ENCODE measurements at places on chromosomes 4 and X. TPM values are rescaled to one million over a fixed set of nuclear protein-coding genes. Genes with fewer than 3 reads are reported as not detected.

- no peaks in the 10 kb centered on the region for H3K4me1 ChIP-seq
- H3K27ac ChIP-seq = no peak overlapping the region
- no peaks in the 10 kb centered on the region for H3K36me3 ChIP-seq
- DNase-seq = no peak
Observed at GRCh38 chrX:122943918-122944317, 240.2 kb upstream of the GRIA3 start.

- H3K4me3 ChIP-seq = no peak overlapping the region
- H3K36me3 ChIP-seq = no peaks in the 10 kb centered on the region
- H3K27ac ChIP-seq = no peak overlapping the region
- DNase-seq = no peak
- no peaks in the 10 kb centered on the region for H3K4me1 ChIP-seq
Observed at GRCh38 chrX:53669258-53669657, 17.3 kb downstream of the HUWE1 start.

DNA sequence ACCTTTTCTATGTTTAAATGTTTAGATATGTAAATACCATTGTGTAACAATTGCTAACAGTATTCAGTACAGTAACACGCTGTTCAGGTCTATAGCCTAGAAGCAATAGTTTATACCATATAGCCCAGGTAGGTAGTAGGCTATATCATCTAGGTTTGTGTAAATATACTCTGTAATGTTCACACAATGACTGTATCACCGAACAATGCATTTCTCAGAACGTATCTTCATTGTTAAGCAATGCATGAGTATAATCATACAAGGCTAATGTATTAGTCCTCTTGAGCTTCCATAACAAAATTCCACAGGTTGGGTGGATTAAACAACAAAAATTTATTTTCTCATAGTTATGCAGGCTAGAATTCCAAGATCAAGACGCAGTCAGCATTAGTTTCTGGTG, 22.7 kb downstream of the ARMCX4 start:
- no peaks in the 10 kb centered on the region for H3K27me3 ChIP-seq
- H3K36me3 ChIP-seq = no peaks in the 10 kb centered on the region
- H3K27ac ChIP-seq = no peak overlapping the region
- H3K4me1 ChIP-seq = no peaks in the 10 kb centered on the region
- H3K4me3 ChIP-seq = no peak overlapping the region
- DNase-seq = no peak

GRCh38 chr4:31351695-31352094, 631.5 kb downstream of the PCDH7 start:
- H3K27ac ChIP-seq = no peak overlapping the region
- no peaks in the 10 kb centered on the region for H3K36me3 ChIP-seq
- H3K27me3 ChIP-seq = no peaks in the 10 kb centered on the region
- DNase-seq = no peak

GRCh38 chrX:17537723-17538243, 162.8 kb downstream of the NHS start:
- DNase-seq = no peak
- H3K36me3 ChIP-seq = no peaks in the 10 kb centered on the region
- H3K27me3 ChIP-seq = peaks cover 20% of the 10 kb centered on the region
- H3K27ac ChIP-seq = no peak overlapping the region
- H3K4me3 ChIP-seq = no peak overlapping the region

- no peaks in the 10 kb centered on the region for H3K4me1 ChIP-seq
- no peak overlapping the region for H3K4me3 ChIP-seq
Observed at GRCh38 chr4:103634236-103634635, 85.5 kb downstream of the TACR3 start.

DNA sequence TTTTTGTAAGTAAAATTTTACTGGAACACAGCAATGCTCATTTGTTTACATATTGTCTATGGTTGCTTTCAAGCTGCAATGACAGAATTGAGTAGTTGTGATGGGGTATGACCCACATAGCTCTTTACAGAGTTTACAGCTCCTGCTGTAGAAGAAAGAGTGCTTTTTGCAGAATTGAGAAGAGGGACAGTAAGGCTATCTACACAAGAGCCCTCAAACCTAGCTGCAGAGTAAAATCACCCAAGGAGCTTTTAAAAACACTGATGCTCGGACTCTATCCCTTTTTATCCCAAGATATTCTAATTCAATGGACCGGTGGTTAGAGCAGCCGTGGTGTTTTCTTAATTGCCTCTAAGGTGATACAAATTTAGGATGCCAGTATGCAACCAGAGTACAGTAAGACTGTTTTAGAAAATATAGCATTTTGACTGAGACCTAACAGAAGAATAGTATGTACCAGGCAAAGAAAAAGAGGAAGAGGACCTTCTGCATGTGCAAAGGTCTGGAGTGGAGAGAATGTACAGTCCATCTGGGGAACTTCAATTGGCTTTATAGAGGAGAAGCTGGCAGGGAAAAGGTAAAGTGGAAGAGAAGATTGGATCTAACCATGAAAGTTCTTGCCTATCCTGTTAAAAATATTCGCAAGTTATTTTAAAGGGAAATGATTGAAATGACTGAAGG, 663.6 kb upstream of the CPEB2 start:
- H3K27ac ChIP-seq = no peak overlapping the region
- DNase-seq = no peak
- H3K27me3 ChIP-seq = no peaks in the 10 kb centered on the region
- no peak overlapping the region for H3K4me3 ChIP-seq
- no peaks in the 10 kb centered on the region for H3K4me1 ChIP-seq

- H3K4me3 ChIP-seq = no peak overlapping the region
- no peaks in the 10 kb centered on the region for H3K27me3 ChIP-seq
- H3K4me1 ChIP-seq = no peaks in the 10 kb centered on the region
- H3K27ac ChIP-seq = no peak overlapping the region
- H3K36me3 ChIP-seq = no peaks in the 10 kb centered on the region
- no peak for DNase-seq
Observed at GRCh38 chrX:45324941-45325340, 124.3 kb upstream of the DIPK2B start.

GRCh38 chr4:41458689-41459088, 79.3 kb upstream of the LIMCH1 start:
- H3K27me3 ChIP-seq = no peaks in the 10 kb centered on the region
- H3K4me3 ChIP-seq = no peak overlapping the region
- no peak overlapping the region for H3K27ac ChIP-seq
- DNase-seq = no peak
- H3K36me3 ChIP-seq = no peaks in the 10 kb centered on the region
- H3K4me1 ChIP-seq = no peaks in the 10 kb centered on the region

DNA sequence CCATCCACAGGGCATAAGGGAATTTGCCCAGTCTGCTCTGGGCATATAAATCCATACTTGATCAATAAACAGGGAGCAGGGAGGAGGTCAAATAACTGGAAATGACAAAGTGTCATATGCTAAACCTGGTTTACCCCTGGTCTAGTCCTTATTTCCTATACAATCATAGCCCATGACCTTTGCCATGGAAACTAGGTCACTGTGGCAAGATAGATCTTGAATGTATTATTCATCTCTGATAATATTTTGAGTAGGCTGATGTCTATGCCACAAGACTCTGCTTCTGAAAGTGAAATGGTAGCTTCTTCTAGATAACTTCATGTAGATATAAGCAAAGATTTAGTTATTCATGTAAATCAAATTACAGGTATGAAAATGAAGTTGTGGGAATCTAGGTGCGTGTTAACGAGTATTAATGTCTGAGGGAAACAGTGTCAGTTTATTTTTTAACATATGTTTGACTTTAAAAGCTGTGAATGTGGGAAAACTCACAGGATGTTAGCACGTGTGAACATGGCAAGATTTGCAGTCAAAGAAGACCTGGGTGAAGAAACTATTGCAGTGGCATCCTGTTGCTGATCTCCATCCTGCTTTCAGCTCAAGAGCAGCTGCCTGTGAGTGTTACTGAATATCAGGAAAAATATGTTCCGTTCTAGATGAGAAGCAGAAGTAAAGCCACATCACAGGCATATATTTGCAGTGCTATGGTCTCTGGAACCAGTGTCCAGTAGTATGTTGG, 81.8 kb upstream of the NDP start:
- H3K27ac ChIP-seq = no peak overlapping the region
- no peaks in the 10 kb centered on the region for H3K4me1 ChIP-seq
- DNase-seq = no peak
- no peak overlapping the region for H3K4me3 ChIP-seq

- no peaks in the 10 kb centered on the region for H3K4me1 ChIP-seq
- no peak overlapping the region for H3K27ac ChIP-seq
- H3K36me3 ChIP-seq = no peaks in the 10 kb centered on the region
- no peak overlapping the region for H3K4me3 ChIP-seq
- no peak for DNase-seq
Observed at GRCh38 chr4:77232653-77233052, 75.6 kb downstream of the CCNG2 start.

GRCh38 chrX:134631426-134632346, 26.6 kb downstream of the PLAC1 start:
- peak overlapping the region; percentile 48 for H3K27ac ChIP-seq
- no peaks in the 10 kb centered on the region for H3K4me1 ChIP-seq
- no peak for DNase-seq
- no peaks in the 10 kb centered on the region for H3K36me3 ChIP-seq
- H3K27me3 ChIP-seq = no peaks in the 10 kb centered on the region

- H3K4me3 ChIP-seq = no peak overlapping the region
- no peak overlapping the region for H3K27ac ChIP-seq
- H3K27me3 ChIP-seq = no peaks in the 10 kb centered on the region
Observed at GRCh38 chr4:146998157-146998556, 52.5 kb upstream of the TTC29 start.

DNA sequence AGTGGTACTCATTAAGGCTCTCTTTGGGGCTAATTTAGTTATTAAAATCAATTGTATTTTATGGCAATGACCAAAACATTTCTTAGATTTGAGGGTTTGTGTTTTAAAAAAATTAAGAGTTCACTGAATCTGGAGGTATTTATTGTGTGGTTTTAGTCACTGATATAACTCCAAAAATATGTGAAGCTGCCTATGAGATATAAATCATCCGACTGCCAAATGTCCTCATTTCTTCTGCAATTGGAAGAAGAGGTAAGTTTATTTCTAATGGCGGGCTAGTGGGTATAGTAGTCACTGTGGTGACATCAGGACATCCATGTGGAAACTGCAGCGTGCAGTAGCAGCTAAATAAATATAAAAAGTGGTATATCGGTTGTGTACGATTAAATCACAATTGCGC, 205.5 kb downstream of the MID1 start:
- H3K27ac ChIP-seq = no peak overlapping the region
- DNase-seq = no peak
- H3K36me3 ChIP-seq = no peaks in the 10 kb centered on the region
- no peak overlapping the region for H3K4me3 ChIP-seq
- H3K4me1 ChIP-seq = no peaks in the 10 kb centered on the region

- no peak overlapping the region for H3K4me3 ChIP-seq
- no peak for DNase-seq
Observed at GRCh38 chr4:27720010-27720766, 859.5 kb downstream of the STIM2 start.

DNA sequence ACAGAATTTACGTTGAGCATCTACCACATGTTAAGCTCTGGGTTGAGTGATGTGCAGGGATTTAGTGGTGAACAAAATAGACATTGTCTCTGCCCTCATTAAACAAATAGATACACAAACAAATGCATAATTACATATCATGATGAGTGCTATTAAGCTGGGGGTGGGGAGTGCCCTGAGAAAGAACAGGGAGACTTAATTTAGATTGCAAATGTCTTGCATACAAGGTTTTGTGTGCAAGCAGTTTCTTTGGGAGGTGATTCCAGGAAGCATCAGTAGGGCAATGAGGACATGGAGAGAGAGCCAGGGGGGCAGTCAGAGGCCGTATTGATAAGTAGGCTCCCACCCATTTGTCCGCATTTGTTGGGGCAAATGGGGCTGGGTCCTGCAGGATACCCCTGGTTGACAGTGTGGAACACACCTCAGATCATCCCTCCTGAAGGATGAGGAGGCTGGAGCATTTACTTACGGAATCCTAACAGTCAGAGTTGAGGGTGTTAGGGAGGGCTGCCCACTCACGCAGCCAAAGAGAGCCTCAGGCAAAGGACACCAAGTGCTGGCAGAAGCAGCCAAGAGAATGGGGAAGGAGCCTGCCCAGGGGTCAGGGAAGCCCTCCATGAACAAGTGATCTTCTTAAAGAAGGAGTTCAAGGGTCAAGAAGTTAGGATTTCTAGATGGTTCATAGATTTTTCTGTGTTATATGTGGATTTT, 245.9 kb downstream of the BCOR start:
- H3K27ac ChIP-seq = no peak overlapping the region
- H3K4me1 ChIP-seq = no peaks in the 10 kb centered on the region

- H3K4me3 ChIP-seq = peak overlapping the region; percentile 68
- peaks cover 29% of the 10 kb centered on the region for H3K27me3 ChIP-seq
- no peaks in the 10 kb centered on the region for H3K4me1 ChIP-seq
- no peak for DNase-seq
- peak overlapping the region; percentile 82 for H3K27ac ChIP-seq
Observed at GRCh38 chrX:130109429-130110378, 593 bp downstream of the ELF4 start.

- no peaks in the 10 kb centered on the region for H3K27me3 ChIP-seq
- no peaks in the 10 kb centered on the region for H3K36me3 ChIP-seq
- DNase-seq = no peak
- no peak overlapping the region for H3K4me3 ChIP-seq
- H3K27ac ChIP-seq = peak overlapping the region; percentile 81
- peaks cover 6% of the 10 kb centered on the region for H3K4me1 ChIP-seq
Observed at GRCh38 chr4:153495480-153496193, 29.5 kb downstream of the TMEM131L start.

- no peak overlapping the region for H3K27ac ChIP-seq
- H3K4me3 ChIP-seq = no peak overlapping the region
- no peaks in the 10 kb centered on the region for H3K27me3 ChIP-seq
- no peak for DNase-seq
- H3K4me1 ChIP-seq = no peaks in the 10 kb centered on the region
- no peaks in the 10 kb centered on the region for H3K36me3 ChIP-seq
Observed at GRCh38 chr4:18197467-18197866, 175.9 kb upstream of the LCORL start.

DNA sequence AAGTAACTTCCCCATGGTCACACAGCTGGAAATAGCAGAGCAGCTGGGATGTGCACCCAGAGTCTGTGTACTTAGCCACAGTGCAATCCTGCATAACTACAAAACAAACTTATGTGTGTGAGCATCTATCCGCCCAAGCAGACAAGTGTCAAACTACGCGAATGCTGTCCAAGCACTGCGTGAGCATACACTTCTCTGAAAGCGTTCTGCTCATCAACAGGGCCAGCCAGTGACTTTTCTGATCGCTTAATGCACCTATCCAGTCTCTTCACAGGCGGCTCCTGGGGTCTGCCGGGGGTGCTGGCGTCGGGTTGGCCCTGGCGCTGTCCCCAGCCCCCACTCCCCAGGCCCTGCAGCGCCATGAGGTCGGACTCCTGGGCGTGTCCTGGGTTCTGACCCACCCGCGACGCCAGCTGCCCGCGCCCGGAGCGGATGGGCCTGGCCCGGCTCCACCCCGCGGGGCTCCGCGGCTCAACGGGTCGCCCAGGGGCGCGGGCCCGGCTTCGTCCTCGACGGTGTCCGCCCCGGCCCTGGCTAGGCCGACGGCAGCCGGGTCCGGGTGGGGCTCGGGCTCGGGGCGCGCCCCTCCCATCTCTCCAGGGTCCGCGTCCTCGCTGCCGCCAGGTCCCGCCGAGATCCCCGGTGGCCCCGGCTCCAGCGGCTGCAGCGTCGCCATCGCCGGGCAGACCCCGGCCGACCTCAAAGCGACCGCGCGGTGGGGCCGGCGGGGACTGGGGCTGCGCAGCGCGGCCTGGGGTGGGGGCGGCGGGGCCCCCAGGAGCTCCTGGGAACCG, 1.3 kb upstream of the ZNF141 start:
- peak overlapping the region; percentile 74 for H3K4me3 ChIP-seq
- H3K36me3 ChIP-seq = no peaks in the 10 kb centered on the region
- peaks cover 8% of the 10 kb centered on the region for H3K4me1 ChIP-seq
- H3K27ac ChIP-seq = peak overlapping the region; percentile 98
- no peak for DNase-seq
- H3K27me3 ChIP-seq = no peaks in the 10 kb centered on the region

The FGF16 gene
- total RNA-seq = not detected

The REPS2 gene
- 13.1 TPM for total RNA-seq

The RTL5 gene
- 5.0 TPM for total RNA-seq

The REELD1 gene
- 1.3 TPM for total RNA-seq

The GPM6B gene
- 35.7 TPM for total RNA-seq

The SLC34A2 gene
- not detected for total RNA-seq

The UCHL1 gene
- 143 TPM for total RNA-seq

The IQCM gene
- not detected for total RNA-seq

Data from breast epithelium (tissue), 4 donors.